NCI-H2081 (cell line): ENCODE measurements at places on chromosomes 12 and 14.

DNA sequence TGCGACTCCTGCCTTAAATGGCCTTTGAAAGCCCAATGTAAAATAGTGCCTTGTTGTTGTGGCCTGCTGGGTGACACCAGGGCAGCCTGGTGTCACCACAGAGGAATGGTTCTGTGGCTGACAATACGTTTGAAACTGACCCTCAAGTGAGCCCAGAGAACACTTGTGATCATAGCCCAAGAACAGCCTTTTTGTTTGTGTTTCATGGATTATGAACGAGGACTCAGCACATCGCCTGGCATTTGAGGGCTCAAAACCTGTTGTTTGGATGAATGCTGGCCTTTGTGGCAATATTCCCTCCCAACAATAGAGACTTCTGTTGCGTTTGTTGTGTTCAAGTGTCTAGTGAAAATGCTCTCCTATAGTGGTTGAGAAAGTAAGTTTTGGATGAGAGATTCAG is 48.5 kb downstream of the TSPAN9 start:
- no peak for DNase-seq

GRCh38 chr12:24803430-24804245 is 145.3 kb downstream of the BCAT1 start:
- DNase-seq: no peak

GRCh38 chr12:132544498-132544897 is 54.5 kb downstream of the FBRSL1 start:
- DNase-seq: no peak

DNA sequence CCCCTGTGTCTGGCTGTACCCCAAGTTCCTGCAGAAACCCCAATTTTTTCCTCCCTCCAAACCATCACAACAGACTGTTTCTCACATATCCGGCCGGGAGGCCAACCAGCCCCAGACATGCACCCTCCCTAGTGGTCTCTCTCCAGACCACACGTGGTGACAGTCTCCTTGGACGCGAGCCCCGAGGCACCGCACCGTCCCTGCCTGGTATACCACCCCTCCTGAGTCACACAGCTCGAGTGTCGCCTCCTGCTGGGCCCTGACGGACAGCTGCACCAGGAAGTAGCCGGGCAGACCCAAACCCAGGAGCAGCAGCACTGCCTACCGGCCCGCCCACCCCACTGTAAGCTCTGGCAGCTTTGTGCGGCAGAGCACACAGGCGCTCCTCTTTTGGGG is 97.4 kb downstream of the RFLNA start:
- peak; percentile 40 for DNase-seq

DNA sequence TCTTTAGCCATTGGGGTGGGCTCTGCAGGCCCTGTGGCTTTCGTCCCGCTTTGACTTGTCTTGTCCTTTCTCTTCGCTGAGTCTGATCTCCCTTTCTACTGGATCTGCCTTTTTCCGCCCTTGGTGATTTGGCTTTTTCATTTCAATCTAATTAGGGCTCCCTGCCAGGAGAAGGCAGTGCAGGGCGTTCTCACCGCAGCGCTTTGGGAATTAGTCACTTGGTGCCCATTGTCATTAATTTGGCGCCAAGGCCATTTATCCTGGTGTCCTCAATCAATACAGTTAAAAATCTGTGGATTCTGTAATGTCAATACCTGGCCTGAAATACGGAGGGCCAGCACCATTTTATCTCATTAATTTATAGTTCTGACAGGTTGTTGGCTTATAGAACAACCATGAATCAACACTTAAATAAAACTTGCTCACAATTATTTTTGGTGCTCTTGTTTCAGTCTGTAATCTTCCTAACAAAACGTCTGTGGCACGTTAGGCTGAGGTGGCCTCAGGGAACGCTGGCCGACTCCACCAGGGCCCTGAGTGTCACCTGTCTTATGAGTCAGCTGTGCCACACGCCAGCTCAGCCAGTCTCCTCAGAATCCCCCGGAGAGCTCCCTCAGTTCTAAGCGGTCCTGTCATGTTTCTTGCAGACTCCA is 115.7 kb downstream of the BEGAIN start:
- peak; percentile 80 for DNase-seq

DNA sequence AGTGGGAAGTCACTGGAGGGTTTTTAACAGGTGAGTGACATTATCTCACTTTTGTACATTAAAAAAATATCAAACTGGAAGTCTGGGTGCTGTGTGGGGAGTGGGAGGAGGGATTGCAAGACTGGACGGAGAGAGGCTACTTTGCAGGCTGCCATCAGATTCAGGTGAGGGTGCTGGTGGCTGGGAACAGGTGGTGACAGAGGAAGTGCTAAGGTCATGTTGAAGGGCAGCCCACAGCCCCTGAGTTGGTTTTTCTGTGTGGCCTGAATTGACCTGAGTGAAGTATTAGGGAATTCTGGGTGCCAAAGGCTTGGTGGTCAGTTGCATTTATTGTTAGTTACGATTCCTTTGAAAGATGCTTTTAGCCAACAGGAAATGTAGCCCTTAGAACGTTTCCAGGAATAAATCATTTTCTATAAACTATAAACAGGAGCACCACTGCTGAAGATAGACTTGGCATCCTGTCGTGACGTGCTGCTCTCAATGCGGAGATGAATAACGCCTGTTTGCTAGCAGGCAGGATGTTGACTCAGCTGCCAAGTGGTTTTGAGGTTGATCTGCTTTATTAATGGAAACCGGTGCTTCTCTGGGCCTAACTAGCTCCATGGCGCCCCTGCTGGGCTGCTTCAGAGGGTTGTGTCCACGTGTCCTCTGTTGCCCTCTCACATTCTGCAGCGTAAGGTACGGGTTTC is 707.5 kb upstream of the TMEM132C start:
- peak; percentile 96 for DNase-seq

GRCh38 chr12:47868552-47869031 is 36.2 kb downstream of the VDR start:
- DNase-seq: no peak

DNA sequence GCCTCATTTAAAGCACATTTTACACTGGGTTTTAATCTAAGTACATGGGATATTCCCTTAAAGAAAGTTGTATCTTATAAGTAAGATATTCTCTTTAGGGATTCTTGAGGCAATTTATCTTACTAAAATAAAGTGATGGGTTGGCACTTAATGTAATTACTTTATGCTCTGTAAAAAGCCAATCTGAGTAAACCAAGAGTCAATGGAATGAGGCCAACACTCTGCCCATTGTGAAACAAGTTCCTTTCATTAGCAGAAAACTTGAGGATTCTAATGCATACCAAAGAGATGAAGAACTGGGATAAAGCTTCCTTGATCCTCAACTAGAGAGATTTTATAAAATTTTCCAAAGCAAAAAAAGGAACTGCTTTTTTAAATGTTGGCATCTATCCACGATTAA is 121.2 kb downstream of the METTL25 start:
- no peak for DNase-seq

GRCh38 chr12:92462049-92462448 is 240.7 kb upstream of the PLEKHG7 start:
- no peak for DNase-seq

- DNase-seq: peak; percentile 16
These were observed 8.9 kb downstream of the APAF1 start for GRCh38 chr12:98653866-98654493.

DNA sequence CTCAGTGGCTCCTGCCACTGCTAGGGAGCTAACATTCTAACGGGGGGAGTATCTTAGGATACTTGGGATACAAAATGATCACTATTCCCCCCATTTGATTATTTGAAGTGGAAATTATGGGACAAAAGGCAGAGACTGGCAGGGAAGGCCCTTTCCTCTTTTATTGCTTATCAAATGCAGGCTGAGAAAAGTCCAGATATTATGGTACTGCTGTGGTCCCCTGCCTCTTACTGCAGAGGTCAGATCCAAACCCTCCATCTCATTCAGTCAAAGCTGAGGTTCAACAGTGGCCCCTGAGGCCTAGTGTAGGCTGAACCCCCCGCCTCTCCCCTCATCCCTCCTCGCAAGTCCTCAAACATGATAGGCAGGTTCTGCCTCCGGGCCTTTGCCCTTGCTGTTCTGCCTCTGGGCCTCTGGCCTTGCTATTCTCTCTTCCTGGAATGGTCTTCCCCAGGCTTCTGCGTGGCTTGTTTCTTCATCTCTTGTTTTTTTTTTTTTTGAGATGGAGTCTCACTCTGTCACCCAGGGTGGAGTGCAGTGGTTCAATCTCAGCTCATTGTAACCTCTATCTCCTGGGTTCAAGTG is 34.2 kb downstream of the KRT80 start:
- DNase-seq: no peak

DNA sequence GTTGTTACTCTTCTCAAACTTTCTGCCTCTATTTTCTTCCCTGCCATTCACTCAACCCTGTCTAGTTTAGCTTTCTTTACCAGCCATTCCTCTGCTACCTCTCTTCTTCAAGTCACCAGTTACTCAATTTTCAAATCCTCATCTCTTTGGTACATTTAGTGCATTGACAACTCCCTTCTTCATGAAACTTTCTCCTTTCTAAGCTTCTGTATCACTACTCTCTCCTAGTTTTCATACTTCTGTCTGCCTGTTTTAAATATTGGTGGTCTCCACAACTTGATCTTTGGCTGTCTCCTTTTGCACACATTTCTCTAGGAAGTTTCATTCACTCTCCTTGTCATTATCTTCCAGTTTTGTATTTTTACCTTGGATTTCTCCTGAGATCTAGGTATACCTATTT is 6.0 kb downstream of the LEMD3 start:
- DNase-seq: no peak

- DNase-seq: peak; percentile 30
These were observed 979 bp downstream of the DDX54 start for GRCh38 chr12:113184098-113184899.

DNA sequence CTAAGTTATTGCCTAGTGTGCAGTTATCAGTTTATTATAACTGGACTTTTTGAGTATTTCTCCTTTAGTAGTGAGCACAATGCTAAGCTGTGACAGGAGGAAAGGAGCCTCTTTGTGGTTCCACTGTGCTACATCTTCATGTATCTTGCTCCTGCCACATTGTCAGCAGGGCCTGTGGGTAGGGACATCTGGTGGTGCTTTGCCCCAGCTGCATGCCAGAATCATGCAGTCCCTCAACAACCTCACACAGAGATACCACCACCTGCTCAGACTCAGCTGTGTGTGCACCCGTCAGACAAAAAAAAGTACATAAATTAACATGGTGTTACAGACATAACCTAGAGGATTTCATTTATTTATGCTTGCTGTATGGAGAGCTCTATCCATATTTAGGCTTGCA is 51.1 kb downstream of the MIS18BP1 start:
- DNase-seq: no peak

GRCh38 chr12:48818831-48819590 is 715 bp downstream of the CACNB3 start:
- DNase-seq: no peak

DNA sequence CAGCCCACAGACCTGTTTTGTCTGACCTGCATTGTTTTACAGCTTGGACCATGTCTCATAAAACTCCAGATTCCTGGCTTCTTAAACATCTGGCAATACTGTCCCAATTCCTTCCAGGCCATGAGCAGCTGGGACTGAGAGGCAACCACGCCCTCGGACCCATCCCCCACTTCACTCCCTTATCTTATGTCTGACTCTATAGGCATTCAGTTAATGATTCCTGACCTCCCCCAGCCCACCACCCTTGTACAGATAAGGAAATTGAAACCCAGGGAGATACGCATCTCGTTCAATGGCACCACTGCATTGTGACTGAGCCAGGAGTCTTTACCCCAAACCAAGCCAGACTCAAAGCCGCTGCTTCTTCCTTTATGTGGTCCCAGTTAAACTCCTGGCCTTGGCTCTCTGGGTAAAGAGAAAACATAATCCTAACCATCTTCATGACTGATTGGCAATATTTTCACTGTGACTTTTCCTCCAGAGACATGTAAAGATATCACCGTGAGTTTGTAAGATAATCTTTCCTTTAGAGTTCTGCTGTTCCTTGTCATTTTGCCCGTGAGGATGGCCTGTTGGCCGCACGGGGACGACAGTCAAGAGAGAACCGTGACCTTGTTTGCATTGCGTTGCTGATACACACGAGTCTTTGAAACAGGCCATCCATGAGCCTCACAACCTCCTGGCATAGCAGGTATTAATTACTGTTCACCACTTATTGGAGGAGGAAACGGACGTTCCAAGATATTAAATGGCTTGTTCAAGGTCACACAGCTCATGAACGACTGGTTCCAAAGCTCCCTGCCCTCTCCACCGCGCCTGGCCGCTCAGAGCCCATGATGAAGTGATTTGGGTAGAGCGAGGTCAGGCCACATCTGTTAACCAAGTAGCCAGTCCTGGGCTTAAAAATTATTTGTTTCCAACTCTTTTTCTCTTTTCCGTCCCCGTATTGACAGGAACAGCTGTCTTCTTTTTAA is 39.4 kb downstream of the MAP1LC3B2 start:
- no peak for DNase-seq

DNA sequence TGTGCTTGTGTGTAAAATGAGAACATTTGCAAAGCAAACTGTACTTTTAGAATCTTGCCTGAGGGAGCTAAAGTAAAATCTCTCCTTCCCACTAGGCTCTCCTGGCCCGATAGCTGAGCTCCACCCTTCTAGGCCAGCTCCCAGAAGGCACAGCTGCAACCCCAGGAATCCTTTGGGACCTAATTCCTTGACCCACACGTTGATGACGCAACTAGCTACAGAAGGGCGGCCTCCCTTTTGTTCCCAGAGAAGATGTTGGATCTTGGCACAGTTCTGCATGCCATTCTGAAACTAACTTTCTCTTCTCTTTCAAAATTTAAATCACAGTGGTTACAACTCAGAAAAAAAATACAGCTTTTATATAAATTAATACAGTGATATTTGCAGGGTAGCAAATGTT is 268.1 kb downstream of the EGLN3 start:
- no peak for DNase-seq

- no peak for DNase-seq
These were observed 101.1 kb downstream of the CRADD start for GRCh38 chr12:93778306-93778705.

GRCh38 chr12:85559127-85559526 is 277.1 kb downstream of the RASSF9 start:
- DNase-seq: no peak

DNA sequence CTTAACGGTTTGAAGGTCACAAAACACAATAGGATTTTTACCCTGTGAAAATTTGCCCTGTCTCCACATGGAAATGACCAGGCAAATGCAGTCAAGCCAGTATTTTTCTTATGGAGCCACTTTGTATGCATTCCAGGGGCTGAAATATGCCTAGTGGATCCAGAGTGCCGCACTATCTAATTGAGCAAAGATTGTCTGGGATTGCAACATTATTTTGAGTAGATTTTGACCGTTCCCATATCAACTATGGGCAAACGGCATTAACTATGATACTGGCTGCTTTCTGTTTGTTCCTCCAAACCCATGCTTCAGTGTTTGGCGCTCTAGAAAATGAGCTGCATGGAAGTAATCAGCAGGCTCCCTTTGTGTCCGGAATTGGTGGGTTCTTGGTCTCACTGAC is 223.0 kb downstream of the BTG1 start:
- no peak for DNase-seq
